Colonic mucosa (tissue), 4 donors: ENCODE measurements at places on chromosomes 6 and 20. TPM values are rescaled to one million over a fixed set of nuclear protein-coding genes. Genes with fewer than 3 reads are reported as not detected.

GRCh38 chr6:73585566-73586415 lies 65.0 kb upstream of the EEF1A1 start:
- peak; percentile 75 for DNase-seq

DNA sequence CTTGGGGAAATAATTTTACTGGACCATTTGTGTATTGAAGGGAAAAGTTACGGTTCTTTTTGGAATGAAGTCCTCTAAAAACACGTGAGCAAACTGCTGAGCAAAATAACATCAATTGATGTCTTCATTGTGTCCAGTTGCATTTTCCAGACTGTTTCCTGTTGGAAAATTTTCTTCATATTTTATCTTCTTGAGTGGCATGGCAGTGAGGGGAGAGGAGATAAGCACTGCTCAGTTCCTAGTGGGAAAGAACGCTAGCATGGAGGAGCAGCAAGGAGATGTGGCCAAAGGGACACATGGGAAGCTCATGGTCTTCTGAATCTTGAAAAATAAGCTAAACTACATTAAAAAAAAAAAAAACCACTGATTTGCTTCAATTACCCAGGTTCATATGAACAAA lies 776.0 kb downstream of the TFAP2A start:
- no peak for DNase-seq

DNA sequence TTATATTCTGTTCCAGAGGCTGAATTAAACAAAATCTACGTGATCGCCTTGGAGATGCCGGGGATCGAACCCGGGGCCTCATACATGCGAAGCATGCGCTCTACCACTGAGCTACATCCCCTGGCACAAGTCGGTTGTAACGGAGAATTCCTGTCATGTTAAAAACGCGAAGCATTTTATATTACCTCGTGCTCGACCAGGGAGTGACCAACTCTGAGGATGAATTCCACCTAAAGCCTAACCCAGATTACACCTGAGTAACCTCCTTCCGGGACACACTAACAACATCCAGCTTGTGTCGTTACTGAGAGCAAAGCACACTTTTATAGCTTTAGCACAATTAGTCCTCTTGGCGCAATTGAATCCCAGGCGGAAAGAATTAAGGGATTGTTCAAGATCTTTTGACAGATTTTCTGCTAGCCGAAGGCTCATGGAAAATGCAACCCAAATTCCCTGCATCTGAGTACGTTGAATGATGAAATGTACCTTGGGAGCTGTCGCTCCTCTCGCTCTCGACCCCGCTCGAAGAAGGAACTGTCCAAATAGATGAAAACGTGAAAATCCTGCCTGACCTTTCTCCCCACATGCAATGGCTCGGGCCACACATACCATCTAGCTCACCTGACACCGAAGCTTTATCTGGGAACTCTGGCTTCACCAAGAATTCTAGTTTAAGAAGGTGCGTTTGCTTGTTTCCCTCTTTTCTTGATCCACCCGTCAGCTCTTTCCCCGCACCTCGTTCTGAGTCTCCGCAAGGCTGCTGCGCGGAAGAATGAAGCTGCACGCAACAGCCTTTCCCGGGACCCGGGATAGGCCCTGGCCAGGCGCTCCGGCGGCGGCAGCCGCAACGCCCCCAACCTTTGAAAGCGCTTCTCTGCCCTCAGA lies 148.3 kb downstream of the GPX5 start:
- DNase-seq, result peak; percentile 55

DNA sequence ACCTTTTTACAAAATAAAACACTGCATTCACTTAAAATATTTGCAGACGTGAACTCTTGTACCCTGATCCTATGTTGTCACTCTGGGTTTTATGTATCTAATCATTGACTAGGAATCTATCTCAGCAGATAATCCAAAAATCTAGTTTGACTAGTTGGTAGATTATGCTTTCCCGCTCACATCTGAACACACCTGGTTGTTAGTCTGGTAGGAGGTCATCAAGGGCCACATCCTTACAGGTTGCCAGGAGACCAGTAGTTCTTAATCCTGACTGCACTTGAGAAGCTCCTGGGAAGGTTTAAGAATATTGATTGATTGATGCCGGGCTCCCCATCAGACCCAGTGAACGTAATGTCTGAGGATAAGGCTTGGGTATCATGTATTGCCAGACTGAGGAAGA lies 104.4 kb downstream of the MTHFD1L start:
- no peak for DNase-seq

- no peak for DNase-seq
Observed at GRCh38 chr6:18820725-18821124, 433.6 kb downstream of the RNF144B start.

- DNase-seq, result no peak
Observed at GRCh38 chr6:120395330-120395729, 939.0 kb downstream of the TBC1D32 start.

- DNase-seq, result peak; percentile 65
Observed at GRCh38 chr6:107152638-107153430, 37.5 kb upstream of the BEND3 start.

DNA sequence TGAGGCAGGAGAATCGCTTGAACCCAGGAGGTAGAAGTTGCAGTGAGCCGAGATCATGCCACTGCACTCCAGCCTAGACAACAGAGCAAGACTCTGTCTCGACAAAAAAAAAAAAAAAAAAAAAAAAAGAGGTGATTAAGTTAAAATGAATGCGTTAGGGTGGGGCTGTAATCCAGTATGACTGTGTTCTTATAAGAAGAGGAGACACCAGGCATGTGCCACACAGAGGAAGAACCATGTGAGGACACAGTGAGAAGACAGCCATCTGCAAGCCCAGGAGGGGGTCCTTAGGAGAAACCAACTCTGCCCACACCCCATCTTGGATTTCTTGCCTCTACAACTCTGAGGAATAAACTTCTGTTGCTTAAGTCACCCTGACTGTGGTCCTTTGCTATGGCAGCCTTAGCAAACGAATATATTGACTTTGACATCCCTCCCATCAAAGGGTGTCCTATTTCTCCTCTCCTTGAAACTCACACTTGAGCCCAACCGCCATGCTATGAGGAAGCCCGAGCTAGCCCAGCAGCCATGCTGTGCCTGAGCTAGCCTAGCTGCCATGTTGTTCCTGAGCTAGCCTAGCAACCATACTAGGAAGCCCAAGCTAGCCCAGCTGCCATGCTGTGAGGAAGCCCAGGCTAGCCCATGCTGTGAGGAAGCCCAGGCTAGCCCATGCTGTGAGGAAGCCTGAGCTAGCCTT lies 15.8 kb upstream of the PPP1R16B start:
- no peak for DNase-seq

GRCh38 chr20:57605878-57606277 lies 14.3 kb downstream of the ZBP1 start:
- no peak for DNase-seq

DNA sequence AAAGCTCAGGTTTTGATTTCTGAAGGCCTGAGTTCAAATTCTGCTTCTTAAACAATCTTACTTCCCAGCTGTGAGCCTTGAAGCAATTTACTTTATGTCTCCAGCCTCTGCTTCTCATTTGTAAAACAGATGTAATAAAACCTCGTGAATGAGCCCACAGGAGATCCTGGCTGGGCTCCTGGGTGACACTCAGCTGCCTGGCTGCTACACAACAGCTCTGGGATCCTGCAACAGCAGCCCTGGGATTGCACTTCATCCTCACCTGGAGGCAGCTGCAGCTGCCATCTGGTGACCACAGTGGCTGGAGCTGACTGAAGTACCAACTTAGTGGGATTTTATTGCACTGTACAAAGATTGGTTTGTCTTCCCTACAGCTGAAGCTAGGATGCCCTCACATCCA lies 98.6 kb downstream of the NDUFAF5 start:
- no peak for DNase-seq

- no peak for DNase-seq
Observed at GRCh38 chr6:17957498-17957897, 29.9 kb downstream of the KIF13A start.

DNA sequence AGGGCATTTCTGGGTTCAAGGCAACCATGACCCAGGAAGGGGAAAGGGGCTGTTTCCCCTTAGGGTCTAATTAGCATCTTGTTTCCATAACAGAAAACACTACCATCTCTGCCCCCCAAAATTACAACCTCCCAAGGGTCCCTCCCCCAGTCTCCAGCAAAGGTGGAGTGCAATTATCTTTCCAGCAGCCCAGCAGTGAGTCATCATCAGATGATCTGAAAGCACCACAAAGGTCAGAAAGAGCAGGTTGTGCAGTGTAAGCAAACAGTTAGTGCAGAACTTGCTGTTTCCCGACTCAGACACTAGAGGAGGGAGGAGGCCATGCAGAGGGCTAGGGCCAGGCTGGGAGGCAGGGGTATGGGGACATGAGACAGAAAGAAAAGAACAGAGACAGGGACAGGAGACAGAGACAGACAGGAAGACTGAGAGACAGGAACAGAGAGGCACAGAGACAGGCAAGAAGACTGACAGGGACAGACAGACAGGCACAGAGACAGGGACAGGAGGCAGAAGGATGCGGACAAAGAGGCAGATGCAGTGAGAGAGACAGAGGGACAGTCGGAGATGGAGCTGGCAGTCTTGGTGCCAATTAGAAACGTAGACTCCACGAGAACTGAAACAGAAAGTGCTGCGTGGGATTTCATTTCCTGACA lies 62.5 kb downstream of the PYGB start:
- peak; percentile 82 for DNase-seq

GRCh38 chr20:33178726-33179125 lies 10.8 kb downstream of the BPIFA2 start:
- DNase-seq, result no peak

DNA sequence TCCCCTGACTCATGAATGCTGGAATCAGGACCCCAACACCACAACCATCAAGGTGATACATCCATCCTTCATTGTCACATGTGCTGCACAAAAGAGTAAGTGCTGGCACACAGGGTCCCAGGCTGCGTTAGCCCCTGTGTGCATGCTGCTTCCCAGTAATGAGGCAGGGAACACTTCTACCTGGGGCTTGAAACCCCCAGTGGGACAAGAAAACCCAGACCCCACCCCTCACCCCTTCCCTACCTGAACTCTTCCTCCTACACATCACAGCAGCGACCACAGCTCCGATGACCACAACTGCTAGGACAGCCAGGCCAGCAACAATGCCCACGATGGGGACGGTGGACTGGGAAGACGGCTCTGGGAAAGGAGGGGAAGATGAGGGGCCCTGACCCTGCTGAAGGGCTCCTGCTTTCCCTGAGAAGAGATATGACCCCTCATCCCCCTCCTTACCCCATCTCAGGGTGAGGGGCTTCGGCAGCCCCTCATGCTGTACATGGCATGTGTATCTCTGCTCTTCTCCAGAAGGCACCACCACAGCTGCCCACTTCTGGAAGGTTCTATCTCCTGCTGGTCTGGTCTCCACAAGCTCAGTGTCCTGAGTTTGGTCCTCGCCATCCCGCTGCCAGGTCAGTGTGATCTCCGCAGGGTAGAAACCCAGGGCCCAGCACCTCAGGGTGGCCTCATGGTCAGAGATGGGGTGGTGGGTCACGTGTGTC lies 2.0 kb downstream of the HLA-B start:
- DNase-seq, result no peak

GRCh38 chr6:24659561-24659960 lies 7.1 kb downstream of the TDP2 start:
- no peak for DNase-seq

- DNase-seq, result no peak
Observed at GRCh38 chr6:85482206-85482904, 32.5 kb downstream of the NT5E start.

GRCh38 chr20:57275813-57276212 lies 9.4 kb upstream of the BMP7 start:
- no peak for DNase-seq

DNA sequence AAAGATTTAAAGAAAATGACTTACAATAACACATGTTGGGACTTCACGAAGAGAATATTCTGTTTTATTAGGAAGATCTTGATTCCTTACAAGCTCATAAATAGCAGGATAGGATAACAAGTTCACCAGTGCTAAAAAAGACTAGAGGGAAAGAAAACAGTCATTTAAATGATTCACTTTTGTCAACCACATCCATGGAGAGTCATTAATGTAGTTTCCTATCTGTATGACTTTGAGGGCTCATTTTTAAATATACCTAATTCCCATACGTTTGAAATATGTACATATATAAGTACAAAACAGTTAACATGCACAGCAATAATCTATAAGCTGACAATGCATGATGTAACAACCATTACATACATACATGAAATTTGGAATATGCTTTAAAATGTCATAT lies 111.1 kb downstream of the TBC1D32 start:
- DNase-seq, result no peak

- DNase-seq, result no peak
Observed at GRCh38 chr20:31837896-31838397, 7.5 kb downstream of the FOXS1 start.

DNA sequence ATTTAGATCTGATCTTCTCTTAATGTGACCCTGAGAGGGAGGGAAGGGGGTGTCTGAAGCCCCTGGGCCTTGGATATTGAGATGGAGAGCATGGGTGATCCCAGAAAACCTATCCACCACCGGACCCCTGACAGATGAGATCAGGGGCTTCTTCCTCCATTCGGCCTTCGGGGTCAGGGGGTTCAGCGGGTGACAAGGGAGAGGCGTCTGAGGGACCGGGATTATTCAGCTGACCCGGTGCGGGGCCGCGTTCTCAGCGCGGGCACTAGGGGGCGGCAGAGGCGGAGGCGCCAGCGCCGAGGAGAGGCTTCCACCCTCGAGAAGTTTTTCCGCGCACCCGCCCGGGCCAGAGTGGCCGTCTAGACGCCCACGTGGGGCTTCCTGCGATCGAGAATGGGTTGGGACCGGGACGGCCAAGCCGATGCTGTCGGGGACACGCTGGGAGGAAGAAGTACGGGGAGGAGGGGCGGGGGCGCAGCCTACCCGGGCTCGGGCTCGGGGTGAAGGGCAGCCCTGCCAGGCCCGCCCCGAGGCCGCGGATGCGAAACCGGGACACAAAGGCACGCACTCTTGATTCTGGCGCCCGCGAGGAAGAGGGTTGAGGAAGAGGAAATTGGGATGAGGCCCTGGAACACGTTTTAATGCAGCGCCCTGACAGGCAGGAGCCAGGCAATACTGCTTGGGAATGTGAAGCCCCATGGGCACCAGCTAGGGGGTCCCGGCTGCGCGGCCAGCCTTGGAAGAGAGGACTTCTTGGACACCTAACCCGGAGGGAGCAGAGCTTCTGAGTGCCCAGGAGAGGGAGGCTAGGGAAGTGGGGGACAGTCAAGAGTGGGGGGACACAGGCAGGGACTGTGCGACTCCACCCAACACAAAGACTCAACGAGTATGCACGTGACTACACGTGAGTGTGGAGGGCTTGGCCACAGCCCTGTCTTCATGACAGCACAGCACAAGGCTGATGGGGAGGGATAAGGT lies 30.6 kb downstream of the COL11A2 start:
- peak; percentile 85 for DNase-seq

DNA sequence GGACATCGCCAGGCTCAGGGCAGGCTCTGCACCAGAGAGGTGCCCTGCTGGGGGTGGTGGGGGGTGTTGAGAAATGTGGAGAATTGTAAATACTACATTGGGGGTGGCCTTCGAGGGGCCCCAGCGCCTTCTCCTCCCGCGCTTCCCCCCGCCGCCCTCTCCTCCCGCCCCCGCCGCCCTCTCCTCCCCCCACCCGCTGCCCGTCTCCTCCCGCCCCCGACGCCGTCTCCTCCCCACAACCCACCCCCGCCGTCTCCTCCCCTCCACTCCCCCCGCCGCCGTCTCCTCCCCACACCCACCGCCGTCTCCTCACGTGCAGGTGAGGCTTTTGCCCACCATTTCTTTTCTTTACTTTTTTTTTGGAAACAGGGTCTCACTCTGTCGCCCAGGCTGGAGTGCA lies 1.5 kb upstream of the SRMS start:
- DNase-seq, result no peak

DEFB129 gene
- not detected for total RNA-seq

COL12A1 gene
- 20.2 TPM for total RNA-seq

PLA2G7 gene
- 1.2 TPM for total RNA-seq

ACAT2 gene
- total RNA-seq, result 59.8 TPM

TREM2 gene
- not detected for total RNA-seq

COQ3 gene
- 8.5 TPM for total RNA-seq

EEF1A2 gene
- 1.5 TPM for total RNA-seq

CST3 gene
- 666 TPM for total RNA-seq
